ENCODE measurements at places on chromosomes 1 and 21. TPM values are rescaled to one million over a fixed set of nuclear protein-coding genes. Genes with fewer than 3 reads are reported as not detected.

DNA sequence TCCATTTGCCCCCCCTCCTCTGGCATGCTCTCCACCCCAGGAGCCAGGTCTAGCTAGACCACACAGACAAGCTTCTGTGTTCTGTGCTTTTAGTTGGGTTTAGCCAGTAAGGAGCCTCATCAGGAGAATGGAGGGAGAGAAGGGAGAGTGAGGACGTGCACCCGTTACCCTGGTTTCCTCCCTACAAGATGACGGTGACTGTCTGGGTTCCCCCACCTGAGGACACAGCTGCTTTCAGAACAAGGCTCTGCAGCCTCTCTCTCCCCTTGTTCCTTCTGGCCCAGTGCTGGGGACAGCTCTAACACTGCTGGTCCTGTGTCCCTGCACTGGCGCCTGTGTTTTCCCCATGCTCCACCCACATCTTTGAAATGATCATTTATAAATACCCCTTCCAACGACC, 184.4 kb upstream of the GALNT2 start:
- no peaks in the 10 kb centered on the region for H3K36me3 ChIP-seq
- H3K4me3 ChIP-seq, result no peak overlapping the region
- H3K27me3 ChIP-seq, result peaks cover 2% of the 10 kb centered on the region
- no peaks in the 10 kb centered on the region for H3K4me1 ChIP-seq
- no peak for DNase-seq

DNA sequence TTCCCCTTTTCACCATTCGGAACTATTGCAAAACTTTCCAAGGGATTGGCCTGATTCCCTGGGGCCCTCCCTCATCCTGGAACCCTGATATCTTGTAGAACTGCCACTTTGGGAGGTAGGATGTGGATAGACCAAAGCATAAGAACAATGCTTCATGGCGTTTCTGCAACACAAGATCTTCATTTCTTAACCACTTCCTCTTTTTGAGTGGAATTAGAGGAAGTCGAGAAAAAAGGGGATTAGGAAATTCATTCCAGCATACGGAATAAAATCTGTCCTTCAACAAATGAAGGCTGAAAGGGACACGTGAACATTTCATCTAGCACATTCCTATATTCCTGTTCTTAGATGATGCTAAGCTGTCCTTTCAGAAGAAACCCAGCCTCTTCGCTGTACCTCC, 149.3 kb downstream of the HUNK start:
- no peaks in the 10 kb centered on the region for H3K27me3 ChIP-seq
- H3K36me3 ChIP-seq, result no peaks in the 10 kb centered on the region
- H3K4me1 ChIP-seq, result no peaks in the 10 kb centered on the region
- H3K27ac ChIP-seq, result no peak overlapping the region

DNA sequence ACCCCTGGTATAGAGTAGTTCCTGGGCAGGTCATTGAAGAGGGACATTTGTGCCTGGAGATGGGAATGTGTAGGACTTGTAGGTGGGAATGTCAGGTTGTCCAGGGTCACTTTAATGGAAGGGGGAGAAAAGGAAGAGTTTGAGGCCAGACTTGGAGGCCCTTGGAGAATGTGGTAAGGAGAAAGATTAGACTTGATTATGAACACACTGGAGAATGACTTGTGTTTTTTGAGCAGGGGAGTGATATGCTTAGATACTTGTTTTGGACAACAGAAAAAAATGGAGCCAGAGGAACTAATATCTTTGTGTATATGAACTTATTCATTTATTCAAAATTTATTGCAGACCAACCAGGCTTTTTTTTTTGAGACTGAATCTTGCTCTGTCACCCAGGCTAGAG, 17.9 kb downstream of the ELAPOR1 start:
- H3K4me1 ChIP-seq, result peaks cover 4% of the 10 kb centered on the region
- no peak overlapping the region for H3K4me3 ChIP-seq
- DNase-seq, result no peak
- peaks cover 3% of the 10 kb centered on the region for H3K27me3 ChIP-seq

GRCh38 chr21:31329456-31330143, 14.5 kb downstream of the TIAM1 start:
- H3K4me3 ChIP-seq, result no peak overlapping the region
- no peak for DNase-seq
- no peak overlapping the region for H3K27ac ChIP-seq
- no peaks in the 10 kb centered on the region for H3K27me3 ChIP-seq

GRCh38 chr21:31220575-31220974, 123.5 kb downstream of the TIAM1 start:
- DNase-seq, result peak; percentile 83
- peaks cover 27% of the 10 kb centered on the region for H3K4me1 ChIP-seq
- H3K36me3 ChIP-seq, result no peaks in the 10 kb centered on the region
- H3K27ac ChIP-seq, result no peak overlapping the region
- no peaks in the 10 kb centered on the region for H3K27me3 ChIP-seq
- H3K4me3 ChIP-seq, result no peak overlapping the region

The PRR9 gene
- not detected for total RNA-seq

DNA sequence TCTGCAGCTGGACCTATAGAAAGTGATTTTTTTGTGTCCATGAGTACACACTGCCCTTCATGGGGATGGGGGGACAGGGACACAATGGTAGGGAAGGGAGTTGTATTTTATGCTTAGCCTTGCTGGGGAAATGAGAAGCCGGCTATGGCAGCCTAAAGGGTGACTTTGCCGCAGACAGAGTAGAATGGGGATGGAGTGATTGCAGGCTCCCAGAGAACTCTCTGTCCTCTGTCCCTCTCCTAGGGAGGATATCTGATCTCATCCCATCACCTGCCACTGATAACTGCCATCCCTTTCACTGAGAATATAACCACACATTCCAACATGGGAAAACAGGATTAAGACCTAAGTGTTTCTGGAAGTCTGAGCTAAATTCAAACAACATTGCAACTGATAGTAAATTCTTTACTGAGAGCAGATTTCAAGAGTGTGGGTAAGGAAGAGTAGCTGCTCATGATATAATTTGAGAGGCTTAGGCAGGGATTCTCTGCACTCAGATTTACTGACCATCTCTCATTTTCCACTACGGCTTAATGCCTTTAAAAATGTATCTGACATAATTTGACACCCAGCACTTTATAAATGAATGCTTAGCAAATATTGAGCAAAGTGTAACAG, 13.9 kb downstream of the SH2D1B start:
- H3K27ac ChIP-seq, result no peak overlapping the region
- DNase-seq, result no peak
- H3K4me1 ChIP-seq, result no peaks in the 10 kb centered on the region
- H3K36me3 ChIP-seq, result no peaks in the 10 kb centered on the region
- peaks cover 27% of the 10 kb centered on the region for H3K27me3 ChIP-seq

The WDR4 gene
- 8.0 TPM for total RNA-seq

DNA sequence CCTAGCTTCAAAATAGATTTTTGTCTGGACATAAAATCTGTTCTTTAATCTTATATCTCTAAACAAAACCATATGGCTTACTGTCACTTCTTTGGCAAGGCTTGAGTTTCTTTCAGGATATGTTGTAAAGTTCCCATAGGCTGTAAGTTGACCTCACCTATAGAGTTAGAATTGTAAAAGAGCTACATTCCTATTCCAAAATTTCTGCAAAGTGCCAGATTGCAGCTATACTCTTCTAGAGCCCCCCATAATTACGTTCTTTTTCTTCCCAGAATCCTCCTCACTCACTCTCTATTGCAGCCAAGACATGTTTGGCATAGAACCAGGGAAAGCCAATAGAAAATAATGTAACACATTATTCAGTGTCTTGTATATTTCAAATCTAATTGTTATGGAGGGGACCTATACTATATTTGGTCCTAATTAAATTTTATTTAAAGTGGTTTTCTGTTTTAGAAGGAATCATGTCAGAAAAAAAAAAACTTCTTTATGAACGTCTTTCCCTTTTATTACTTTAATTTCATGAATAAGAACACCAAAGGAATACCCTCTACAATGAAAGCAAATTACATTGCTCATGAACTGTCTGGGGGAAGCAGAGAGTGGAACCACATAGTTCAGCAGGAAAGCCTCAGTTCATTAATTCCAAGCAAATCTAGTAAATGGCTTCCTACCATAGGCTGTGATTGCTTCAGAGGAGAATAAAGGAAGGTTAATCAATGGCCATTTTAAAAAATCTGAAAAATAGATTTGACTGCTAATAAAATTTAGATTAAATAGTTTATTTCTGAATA, 22.3 kb downstream of the CTTNBP2NL start:
- peaks cover 59% of the 10 kb centered on the region for H3K36me3 ChIP-seq
- H3K27ac ChIP-seq, result no peak overlapping the region
- no peaks in the 10 kb centered on the region for H3K27me3 ChIP-seq
- no peak for DNase-seq

The WASF2 gene
- 24.5 TPM for total RNA-seq

DNA sequence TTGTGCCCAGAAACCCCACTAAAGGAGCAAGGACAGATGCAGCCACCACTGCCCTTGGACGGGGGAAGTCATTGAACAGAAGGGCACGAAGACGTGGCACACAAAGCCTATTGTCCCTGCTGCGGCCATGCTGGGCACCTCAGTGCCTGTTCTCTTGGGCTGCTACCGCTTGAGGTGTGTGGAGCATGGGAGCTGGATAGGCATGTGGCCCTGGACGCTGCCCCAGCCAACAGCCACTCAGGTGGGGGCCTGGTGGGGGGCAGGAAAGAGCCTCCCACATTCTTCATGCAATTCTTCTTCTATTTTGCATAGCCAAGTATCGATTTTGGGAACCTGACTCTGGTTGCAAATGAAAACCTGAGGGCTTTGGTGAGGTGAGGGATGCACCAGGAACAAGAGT, 337.2 kb downstream of the RPS6KC1 start:
- no peak for DNase-seq
- no peak overlapping the region for H3K4me3 ChIP-seq
- H3K4me1 ChIP-seq, result no peaks in the 10 kb centered on the region
- H3K27ac ChIP-seq, result no peak overlapping the region
- no peaks in the 10 kb centered on the region for H3K27me3 ChIP-seq

DNA sequence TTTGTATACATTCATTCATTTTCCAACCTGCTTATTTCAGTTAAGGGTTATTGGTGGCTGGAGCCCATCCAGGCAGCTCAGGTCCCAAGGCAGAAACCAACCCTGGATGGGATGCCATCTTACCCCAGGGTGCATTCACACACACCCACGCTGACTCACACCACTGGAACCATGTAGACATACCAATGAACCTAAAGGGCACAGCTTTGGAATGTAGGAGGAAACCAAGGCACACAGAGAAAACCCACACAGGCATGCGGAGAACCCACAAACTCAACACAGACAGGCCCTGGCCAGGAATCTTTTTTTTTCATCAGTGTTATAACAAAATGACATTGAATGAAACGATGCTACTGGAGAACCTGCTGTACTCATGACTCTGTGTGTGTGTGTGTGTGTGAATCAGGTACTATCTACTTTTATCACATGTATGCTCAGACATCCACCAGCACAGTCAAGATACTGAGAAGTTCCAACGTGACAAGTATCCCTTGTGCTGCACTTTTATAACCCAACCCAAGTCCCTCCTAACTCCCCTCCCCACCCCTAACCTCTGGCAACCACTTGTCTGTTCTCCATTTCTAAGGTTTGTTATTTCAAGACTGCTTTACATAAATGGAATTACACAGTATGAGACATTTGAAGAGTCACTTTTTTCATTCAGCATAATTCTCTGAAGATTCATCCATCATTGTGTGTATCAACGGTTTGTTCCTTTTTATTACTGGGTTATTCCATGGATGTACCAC, 286.8 kb upstream of the PLD5 start:
- no peaks in the 10 kb centered on the region for H3K36me3 ChIP-seq
- H3K27me3 ChIP-seq, result no peaks in the 10 kb centered on the region
- no peak overlapping the region for H3K4me3 ChIP-seq
- no peak overlapping the region for H3K27ac ChIP-seq
- peak; percentile 15 for DNase-seq
- no peaks in the 10 kb centered on the region for H3K4me1 ChIP-seq

DNA sequence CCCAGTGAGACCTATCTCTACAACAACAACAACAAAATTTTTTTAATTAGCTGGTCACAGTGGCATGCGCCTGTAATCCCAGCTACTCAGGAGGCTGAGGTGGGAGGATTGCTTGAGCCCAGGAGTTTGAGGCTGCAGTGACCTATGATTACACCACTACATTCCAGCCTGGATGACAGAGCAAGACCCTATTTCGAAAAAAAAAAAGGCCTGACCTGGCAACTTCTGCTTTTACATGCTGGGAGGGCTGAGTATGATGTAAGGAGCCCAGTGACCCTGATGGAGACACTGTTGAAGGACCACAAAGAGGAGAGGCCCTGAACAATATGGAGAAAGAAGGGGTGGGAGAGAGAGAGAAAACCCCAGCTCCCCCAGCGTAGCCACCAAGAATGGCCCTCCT, 9.2 kb upstream of the VPS26C start:
- no peak overlapping the region for H3K4me3 ChIP-seq
- H3K27me3 ChIP-seq, result peaks cover 3% of the 10 kb centered on the region
- no peak for DNase-seq
- no peak overlapping the region for H3K27ac ChIP-seq

The TCEA3 gene
- 28.9 TPM for total RNA-seq

- no peak overlapping the region for H3K4me3 ChIP-seq
- no peak for DNase-seq
Measured at GRCh38 chr1:225450491-225451191, 22.8 kb upstream of the LBR start.

The SYT6 gene
- total RNA-seq, result 0.29 TPM

DNA sequence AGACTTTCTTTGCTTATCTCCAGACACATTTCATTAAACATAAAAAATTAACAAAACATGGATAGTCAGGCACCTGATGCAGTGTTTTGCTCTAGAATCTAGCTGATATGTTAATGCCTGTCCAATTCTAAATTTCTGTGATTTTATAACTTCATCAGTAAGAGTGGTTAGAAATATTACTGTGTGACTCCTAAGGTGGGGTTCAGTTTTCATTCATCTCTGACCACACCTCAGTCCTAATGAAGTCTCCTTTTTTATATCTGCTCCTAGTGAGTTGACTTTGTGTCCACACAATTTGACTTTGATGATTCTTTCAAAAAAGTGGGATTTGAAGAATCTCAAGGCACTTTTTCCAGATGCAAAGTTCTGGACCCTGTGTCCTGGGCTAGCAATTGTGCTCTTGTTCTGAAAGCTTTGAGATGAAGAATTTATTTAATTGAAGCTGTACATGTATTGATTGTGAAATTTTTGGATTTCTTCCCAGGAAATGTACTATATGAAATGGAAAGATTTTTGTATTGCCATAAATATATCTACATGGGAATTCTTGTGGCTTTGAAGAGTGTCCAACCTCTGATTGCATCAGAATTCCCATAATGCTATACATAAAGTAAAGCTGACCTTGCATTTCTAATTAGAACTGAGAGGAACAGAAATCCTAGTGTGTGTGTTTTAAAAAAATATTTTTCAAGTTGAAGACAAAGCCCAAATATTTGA, 111.2 kb downstream of the GIPC2 start:
- H3K27ac ChIP-seq, result no peak overlapping the region
- no peak overlapping the region for H3K4me3 ChIP-seq
- no peak for DNase-seq
- H3K27me3 ChIP-seq, result no peaks in the 10 kb centered on the region
